ENCODE measurements at places on chromosomes 6 and 20. TPM values are rescaled to one million over a fixed set of nuclear protein-coding genes. Genes with fewer than 3 reads are reported as not detected.

DNA sequence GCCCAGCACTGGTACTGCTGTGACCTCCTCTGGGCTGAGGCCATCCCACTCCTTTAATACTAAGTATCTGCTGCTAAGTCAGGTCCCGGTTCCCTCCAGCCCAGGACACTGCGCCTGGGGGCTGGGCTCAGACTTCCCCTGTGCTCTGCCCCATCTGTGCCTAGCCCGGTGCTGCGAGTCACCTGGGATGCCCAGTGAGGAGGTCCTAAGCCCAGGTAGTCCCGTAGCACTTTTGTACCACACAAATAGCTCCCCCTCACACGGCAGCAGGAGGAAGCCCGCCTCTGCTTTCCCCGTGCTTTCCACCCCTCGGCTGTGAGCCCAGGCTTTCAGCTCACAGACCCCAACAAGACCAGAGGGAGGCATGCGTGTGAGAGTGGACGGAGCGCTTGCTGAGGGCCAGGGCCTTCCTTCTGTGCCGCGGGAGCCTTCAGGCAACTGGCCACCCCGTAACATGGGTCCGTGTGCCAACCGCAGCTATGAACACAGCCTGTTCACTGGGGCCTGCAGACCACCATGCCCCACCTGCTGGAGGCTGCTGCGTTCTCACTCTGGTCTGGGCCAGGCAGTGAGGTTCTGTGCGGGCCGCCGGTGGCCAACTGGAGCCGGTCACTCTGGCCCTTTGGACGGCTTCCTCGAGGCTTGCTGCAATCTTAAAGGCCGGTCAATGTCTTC, 79.9 kb upstream of the MPC1 start:
- H3K36me3 ChIP-seq: no peaks in the 10 kb centered on the region
- DNase-seq: no peak
- no peak overlapping the region for H3K4me3 ChIP-seq
- H3K27me3 ChIP-seq: no peaks in the 10 kb centered on the region
- no peaks in the 10 kb centered on the region for H3K4me1 ChIP-seq
- no peak overlapping the region for H3K27ac ChIP-seq

DNA sequence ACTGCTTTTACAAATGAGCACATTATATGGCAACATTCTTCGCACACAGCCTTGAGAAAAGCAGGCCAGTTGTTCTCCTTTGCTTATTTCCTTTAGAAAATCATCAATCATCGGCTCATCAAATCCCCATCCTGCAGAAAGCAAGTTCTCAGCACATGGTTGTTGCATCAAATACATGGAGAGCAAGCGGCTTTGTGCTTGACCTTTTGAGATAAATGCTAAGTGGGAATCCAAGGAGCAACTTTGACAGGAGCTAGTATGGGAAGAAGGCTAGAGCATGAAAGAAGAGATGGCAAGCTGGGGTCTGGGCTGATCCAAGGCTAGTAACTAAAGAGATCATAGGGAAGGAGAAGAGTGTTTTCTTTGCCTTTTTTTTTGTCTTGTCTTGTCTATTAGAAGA, 43.2 kb upstream of the ADTRP start:
- no peaks in the 10 kb centered on the region for H3K4me1 ChIP-seq
- H3K36me3 ChIP-seq: no peaks in the 10 kb centered on the region
- DNase-seq: no peak
- H3K4me3 ChIP-seq: no peak overlapping the region
- H3K27ac ChIP-seq: no peak overlapping the region

DNA sequence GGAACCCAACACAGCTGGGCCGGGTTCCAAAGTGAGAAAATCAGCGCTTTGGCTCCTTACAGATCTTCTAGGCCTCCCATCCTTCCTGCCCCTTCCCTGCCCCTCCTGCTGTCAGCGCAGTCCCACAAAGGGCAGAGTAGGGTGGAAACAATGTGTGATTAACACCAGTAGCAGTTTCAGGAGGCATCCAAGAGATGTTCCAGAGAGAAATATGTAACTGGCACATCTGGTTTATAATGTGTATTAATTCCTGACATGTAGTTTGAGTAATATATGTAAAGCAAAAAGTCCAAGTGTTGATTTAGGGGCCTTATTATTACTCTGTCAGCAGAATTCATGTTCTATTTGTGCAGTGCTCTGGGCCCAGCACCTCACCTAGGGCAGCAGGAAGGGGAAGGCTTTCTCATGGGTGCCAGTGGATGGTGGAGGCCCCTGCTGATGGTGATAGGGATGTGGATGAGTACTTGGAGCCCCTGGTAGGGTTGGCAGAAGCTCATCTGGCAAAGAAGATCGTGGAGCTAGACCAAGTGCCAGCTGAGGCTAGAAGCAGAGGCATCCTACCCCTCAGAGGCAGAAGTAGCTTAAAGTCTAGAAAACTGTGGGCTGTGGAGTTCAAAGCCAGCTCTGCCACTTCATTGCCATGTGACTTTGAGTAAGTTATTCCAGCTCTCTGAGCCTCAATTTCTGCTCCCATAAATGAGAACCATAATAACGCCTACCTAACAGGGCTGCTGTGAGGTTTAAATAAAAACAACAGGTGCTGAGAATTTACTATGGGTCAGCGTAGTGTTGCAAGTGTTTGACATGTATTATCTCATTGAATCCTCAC, 22.4 kb upstream of the RALY start:
- H3K27me3 ChIP-seq: no peaks in the 10 kb centered on the region
- no peaks in the 10 kb centered on the region for H3K4me1 ChIP-seq
- no peak for DNase-seq

GRCh38 chr6:25615471-25615870, 36.5 kb upstream of the SCGN start:
- H3K27ac ChIP-seq: no peak overlapping the region
- H3K27me3 ChIP-seq: no peaks in the 10 kb centered on the region
- no peak overlapping the region for H3K4me3 ChIP-seq
- no peak for DNase-seq
- no peaks in the 10 kb centered on the region for H3K4me1 ChIP-seq

DNA sequence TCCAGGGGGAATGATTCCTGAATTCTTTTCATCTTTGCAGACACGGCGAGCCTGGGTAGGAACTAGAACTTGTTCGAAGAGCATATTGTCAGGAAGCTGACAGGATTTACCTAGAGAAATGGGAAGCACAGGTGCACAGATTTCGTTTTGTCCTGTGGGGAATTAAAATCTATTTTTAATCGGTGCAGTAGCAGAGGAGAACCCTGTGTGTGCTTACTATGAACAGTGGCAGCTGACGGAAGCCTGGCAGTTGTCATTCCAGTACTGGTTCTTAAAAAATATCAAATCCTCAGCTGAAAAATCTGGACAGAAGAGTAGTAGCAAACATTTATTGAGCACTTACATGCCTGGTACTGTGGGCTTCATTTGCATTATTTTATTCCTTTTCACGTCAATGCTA, 609.0 kb downstream of the QKI start:
- no peak for DNase-seq
- H3K36me3 ChIP-seq: no peaks in the 10 kb centered on the region
- H3K4me1 ChIP-seq: no peaks in the 10 kb centered on the region
- no peak overlapping the region for H3K4me3 ChIP-seq
- H3K27me3 ChIP-seq: no peaks in the 10 kb centered on the region

DNA sequence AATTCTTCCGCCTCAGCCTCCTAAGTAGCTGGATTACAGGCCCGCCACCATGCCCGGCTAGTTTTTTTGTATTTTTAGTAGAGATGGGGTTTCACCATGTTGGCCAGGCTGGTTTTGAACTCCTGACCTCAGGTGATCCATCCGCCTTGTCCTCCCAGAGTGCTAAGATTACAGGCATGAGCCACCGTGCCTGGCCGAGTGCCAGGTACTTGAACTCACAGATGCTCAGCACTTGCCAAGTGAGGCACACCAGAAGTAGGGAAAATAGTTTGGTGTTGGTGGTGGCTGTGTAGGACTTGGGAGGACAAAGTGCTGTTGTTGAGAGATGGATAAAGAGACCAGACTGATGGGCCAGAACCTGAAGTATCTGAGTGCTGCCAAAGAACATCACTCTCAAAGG, 40.0 kb upstream of the MBOAT1 start:
- no peak overlapping the region for H3K27ac ChIP-seq
- H3K4me3 ChIP-seq: no peak overlapping the region
- no peaks in the 10 kb centered on the region for H3K36me3 ChIP-seq
- no peaks in the 10 kb centered on the region for H3K4me1 ChIP-seq
- no peaks in the 10 kb centered on the region for H3K27me3 ChIP-seq

DNA sequence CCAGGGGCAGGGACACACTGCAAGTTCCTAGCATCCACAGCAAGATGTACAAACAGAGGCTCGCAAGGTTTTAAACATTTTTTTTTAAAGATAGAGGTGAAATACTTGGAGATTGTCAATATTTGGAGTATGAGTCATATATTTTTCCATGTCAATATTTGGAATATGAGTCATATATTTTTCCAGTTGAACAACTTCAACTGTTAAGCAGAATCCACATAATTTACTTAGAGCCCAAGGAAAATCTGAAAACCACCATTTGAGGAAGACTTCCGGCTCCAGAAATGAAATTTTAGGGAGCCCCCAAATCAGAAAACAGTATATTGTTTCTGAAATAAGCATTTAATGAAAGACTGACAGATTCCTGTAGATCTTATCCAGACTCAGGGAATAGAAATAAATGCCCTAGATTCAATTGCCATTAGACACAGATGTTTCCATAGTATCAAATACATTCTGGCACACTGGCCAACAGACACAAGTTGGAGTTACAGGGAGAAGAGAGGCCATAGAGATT, 51.6 kb upstream of the FAM184A start:
- DNase-seq: no peak
- no peaks in the 10 kb centered on the region for H3K4me1 ChIP-seq
- no peak overlapping the region for H3K27ac ChIP-seq
- H3K36me3 ChIP-seq: no peaks in the 10 kb centered on the region
- H3K4me3 ChIP-seq: no peak overlapping the region

- H3K27ac ChIP-seq: no peak overlapping the region
- H3K4me3 ChIP-seq: no peak overlapping the region
- peaks cover 5% of the 10 kb centered on the region for H3K4me1 ChIP-seq
- H3K27me3 ChIP-seq: no peaks in the 10 kb centered on the region
- no peak for DNase-seq
These were observed 123.9 kb downstream of the MAP3K4 start for GRCh38 chr6:161115468-161115867.

DNA sequence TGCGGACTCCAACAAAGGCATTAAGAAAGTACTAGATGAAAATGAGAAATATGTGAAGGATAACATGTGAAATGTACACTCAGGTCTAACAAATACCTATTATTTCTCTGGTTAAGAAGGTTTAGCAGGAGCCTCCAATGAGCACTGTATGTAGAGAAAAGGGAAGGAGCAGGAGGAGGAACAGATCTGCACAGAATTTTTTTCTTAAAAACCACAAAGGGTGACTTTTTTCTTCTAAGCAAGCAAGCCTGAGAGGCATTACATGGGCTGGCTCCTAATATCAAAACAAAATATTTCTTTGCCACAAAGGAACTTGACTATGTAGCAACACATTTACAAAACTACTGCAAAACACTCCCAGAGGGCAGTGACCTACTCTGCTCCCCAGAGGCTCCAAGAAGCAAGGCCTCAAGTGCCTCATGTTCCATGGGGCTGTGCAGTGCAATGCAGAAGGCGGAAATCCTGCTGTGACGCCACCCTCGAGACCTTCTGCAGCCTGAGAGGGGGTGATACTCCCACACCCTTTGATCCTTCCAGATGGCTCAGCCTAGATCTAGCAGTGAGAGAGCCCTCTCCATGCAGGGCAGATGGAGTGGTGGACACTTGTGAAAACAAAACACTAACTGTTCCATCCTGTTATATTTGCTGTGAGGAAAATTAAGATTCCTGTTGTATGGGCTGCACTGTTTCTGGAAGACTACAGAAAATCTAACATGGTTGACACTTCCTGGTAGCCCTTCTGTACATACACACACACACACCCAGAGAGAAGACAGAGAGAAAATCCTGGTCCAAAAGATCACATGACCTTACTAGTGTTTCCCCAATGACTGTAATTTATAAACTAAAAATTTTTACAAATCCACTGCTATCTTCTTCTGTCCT, 36.0 kb upstream of the SMIM29 start:
- H3K27ac ChIP-seq: peak overlapping the region; percentile 46
- H3K36me3 ChIP-seq: no peaks in the 10 kb centered on the region
- DNase-seq: peak; percentile 83
- no peak overlapping the region for H3K4me3 ChIP-seq

DNA sequence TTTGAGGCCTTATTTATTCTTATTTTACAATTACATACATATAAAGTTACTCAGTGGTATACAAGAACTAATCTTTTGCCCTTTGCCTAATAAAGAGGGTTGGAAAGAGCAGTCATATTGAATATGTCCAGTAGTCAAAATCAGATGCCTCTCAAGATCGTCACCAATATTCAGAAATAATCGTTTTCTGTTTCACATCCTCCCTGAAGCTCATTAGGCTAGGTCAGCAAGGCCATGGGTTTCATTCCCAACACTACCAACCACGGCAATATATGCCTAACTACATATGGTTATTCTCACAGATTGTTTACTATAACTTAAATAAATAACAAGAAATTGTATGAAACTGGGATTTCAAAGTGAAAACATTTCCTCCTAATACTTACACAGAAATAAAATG, 167.2 kb upstream of the MANEA start:
- H3K27ac ChIP-seq: no peak overlapping the region
- no peak for DNase-seq
- H3K4me3 ChIP-seq: no peak overlapping the region
- H3K4me1 ChIP-seq: no peaks in the 10 kb centered on the region
- H3K27me3 ChIP-seq: no peaks in the 10 kb centered on the region
- no peaks in the 10 kb centered on the region for H3K36me3 ChIP-seq

DNA sequence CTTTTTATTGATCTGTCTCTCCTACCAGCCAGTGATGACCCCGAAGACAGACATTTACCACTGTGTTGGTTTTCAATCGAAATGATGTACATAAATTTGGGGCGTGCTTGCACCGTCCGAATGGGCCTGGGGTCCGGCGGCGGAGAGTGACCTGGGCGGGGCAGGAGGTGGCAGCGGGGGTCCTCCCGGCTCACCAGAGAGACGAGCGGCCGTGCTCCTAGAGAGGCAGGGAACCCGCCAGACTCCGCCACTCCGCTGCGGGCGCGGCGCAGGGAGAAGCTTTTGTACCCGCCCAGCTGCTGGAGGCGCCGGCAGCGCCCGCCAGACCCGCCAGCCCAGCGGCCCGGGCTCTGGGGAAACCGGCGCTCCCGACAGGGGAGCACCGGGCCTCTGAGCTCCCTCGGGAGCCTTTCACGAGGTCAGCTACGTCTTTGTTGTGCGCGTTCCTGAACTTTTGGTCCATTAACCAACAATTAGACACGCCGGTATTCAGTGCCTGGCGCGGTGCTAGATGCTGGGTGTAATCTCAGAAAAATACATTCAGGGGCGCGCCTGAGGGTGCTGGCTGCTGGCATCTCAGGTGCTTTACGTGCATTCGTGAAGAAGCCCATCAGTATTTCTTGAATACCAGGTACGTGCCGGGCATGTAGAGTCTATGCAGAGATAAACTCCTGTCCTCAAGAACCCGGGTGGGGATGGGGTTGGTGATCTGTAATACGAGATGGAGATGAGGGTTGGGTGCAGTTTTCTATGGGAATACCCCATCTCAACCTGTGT, at the start of gene PGBD1:
TSS of gene PGBD1 (plus strand) at position 285 of the 777 bp plus-strand sequence. CDS start 2,242 bp downstream, outside the sequence.
- no peaks in the 10 kb centered on the region for H3K4me1 ChIP-seq
- DNase-seq: peak; percentile 90
- H3K4me3 ChIP-seq: peak within 1 kb of the TSS; percentile 68

GRCh38 chr20:58614984-58615760, 35.9 kb upstream of the STX16 start:
- no peak for DNase-seq
- no peak overlapping the region for H3K27ac ChIP-seq
- no peaks in the 10 kb centered on the region for H3K4me1 ChIP-seq

BTN1A1 gene
- not detected for polyA plus RNA-seq

PPIL6 gene
- 4.1 TPM for polyA plus RNA-seq

MLN gene
- not detected for polyA plus RNA-seq

TTI1 gene
- 7.3 TPM for polyA plus RNA-seq

RREB1 gene
- polyA plus RNA-seq: 9.1 TPM

ABRACL gene
- polyA plus RNA-seq: 24.4 TPM

PRSS16 gene
- not detected for polyA plus RNA-seq

Measured in heart left ventricle (tissue), 16 donors.